ENCODE measurements at places on chromosomes 7 and 10.

- no peak for DNase-seq
Observed at GRCh38 chr10:128420623-128421022, 294.4 kb upstream of the MKI67 start.

DNA sequence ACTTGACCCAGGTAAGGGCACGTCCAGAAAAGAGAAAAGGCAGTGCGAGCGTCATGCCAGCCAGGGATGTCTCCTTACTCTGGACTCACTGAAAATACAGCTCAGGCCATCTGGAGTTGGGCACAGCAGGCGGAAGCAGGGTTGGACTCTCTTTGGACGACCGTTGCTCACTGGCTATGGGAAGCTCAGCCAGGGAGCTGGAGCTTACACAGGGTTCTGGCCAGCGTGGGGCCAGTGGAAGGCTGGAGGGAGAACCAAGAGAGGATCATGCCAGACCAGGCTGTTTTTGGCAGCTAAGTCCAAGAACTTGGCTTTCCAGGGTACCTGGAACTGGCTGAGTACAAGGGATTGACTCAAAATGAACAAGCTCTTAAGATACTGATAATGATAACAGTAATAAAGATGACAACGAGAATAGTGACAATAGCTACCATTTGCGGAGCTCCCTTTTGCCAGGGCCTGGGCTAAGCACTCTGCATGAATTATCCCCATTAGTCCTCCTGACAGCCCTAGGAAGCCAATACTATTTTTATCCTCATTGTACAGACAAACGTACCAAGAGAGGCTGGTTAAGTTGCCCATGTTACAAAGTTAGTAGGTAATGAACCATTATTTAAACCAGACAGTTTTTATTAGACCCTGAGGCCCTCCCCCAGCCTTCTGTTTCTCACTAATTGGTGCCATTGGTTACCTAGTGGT is 177.6 kb downstream of the PTPN20 start:
- no peak for DNase-seq

DNA sequence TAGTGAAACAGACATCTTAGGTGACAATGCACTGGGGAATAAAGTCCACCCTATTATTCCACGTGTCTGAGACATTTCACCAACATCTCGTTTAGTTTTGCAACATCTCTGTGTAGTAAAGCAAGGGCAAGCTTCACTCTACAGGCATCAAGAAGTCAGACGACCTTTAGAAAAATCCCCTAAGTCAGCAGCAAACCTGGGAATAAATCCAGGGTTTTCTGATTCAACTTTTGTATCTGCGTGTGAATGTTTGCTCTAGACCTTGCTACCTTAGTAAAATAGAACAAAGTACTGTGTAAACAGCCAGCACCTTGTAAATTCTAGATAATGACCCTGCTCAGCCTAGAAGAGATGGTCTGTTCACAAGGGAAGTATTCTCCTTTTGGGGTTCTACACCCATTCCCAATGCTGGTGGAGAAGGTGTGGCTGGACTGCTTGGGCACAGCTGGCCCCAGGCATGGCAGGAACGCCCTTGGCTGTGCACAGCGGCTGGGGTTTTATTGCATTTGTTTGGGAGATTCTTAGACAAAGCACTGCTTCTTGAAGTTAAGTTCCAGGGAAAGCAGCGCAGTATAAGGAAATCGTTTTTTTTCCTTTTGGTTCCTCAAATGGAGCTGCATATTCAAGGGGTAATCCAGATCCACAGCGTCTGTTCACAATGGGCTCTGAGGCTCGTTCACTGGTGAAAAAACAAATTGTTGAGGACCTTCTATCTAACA is 38.3 kb upstream of the GALNTL5 start:
- no peak for DNase-seq

GRCh38 chr7:149846436-149847046 is 8.4 kb downstream of the ZNF862 start:
- no peak for DNase-seq

GRCh38 chr10:68470300-68470699 is 1.5 kb downstream of the DNA2 start:
- DNase-seq = no peak

DNA sequence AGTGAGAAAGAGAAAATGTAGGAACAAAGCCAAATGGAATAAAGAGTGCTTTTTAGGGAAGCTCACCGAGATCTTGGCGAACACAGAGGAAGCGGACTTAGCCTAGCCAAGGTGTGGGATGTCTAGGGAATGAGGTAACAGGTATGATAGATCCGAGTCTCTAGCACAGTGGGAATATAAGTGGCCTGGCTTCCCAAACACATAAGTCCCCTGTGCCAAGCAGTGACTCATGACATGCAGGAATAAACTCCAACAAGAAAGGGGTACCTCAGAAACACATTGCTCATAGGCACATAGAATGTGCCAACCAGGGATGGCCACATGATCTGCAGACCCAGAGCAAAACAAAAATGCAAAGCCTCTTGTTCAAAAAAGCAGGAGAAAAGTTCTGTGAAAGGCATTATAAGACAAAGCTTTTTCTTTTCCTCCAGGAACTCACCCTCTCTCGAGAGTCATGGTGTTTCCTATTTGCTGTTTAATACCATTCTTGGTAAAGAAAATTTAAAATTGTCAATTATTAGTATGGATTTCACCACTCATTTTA is 542.5 kb downstream of the GATA3 start:
- no peak for DNase-seq

DNA sequence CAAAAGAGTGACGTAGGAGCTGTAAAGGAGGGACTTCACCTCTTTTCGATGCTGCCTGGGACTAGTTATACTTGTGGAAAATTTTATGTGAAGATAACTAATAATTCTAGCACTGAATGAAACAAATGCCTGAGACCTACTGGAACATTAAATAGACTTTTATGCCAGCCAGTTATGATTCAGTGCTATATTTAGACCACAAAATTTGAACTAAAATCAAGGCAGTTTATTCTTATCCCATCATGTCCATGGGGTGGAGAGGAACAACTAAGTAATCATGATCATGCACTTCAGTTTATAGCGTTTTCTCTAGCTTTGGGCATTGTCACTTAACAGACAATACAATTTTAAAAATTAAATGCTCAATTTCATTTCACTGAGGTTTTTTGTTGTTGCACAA is 76.7 kb downstream of the ZEB1 start:
- DNase-seq = no peak

GRCh38 chr7:111788286-111789047 is 226.2 kb upstream of the IMMP2L start:
- DNase-seq = no peak

- no peak for DNase-seq
Observed at GRCh38 chr7:93232673-93233018, 480 bp downstream of the VPS50 start.

- DNase-seq = no peak
Observed at GRCh38 chr7:134763960-134764359, 15.5 kb upstream of the CALD1 start.

GRCh38 chr7:113158756-113159155 is 40.4 kb upstream of the SMIM30 start:
- DNase-seq = no peak

DNA sequence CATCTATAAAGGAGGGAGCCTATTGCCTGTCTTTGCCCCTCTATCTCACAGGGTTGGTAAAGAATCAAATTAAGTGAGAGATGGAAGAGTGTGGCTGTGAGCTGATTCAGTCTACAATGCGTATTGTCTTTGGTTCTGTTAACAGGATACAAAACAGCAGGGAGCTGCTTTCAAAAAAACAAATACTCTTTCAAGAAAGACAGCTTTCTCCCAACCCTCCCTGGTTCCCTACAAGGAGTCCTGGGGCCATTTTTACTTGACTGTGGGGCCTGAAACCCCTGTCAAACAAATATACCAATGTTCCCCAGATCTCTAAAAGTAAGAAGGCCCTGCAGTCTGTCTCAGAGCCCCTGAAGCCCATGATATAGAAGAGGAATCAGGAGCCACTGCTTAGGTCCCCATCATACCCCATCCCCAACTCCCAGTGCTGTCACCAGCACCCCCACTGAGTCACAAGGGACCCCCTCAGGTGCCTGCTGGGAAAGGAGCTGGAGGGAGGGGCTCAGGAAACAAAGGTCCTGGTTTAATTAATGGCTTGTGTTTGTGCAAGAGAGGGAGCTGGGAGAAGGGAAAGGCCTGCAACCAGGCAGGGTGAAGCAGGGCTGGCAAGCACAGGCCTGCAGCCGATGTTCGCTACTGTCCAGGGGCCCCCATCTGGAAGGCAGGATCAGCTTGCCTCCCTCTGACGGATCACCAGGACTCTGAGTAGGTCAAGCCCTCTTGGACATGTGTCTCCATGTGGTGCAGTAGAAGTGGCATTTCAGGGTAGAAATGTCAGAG is 182.0 kb upstream of the GHITM start:
- no peak for DNase-seq

GRCh38 chr10:112115781-112116385 is 67.7 kb downstream of the GPAM start:
- no peak for DNase-seq

GRCh38 chr7:142647749-142648148 is 101.5 kb upstream of the PRSS1 start:
- no peak for DNase-seq

DNA sequence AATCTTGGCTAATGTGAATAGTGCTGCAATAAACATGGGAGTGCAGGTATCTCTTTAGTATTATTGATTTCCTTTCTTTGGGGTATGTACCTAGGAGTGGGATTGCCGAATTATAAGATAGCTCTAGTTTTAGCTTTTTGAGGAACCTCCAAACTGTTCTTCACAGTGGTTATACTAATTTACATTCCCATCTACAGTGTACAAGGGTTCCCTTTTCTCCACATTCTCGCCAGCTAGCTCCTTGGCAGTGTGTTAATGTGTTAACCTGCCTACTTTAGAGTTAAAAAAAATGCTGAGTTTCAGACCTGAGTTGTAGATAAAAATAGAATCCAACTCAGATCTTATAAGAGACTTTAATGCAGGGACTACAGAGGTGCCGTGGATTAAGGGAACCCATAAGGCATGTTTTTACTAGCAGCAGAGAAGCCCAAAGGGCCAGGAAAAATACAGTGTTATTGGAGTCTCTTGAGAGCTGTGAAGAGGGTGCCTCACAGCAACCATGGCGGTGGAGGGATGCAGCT is 35.4 kb downstream of the CDK13 start:
- DNase-seq = no peak

DNA sequence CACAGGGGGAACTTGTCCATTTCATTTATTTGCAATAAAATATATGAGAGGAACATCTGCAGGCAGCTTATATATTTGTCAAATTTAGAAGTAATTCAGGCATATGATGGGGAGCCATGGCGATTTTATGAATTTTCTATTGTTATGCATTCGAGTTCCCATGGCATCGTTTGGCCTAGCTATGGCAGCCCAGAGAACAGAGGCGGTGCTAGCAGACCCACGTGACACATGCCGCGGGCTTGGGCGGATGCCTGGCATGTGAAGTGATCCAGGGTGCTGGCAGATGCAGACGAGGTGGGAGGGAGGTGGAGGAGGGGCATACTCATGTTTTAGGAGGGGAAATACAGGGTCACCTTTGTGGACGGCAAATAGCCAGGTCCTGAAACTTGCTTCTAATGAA is 560.0 kb upstream of the GALNT17 start:
- DNase-seq = no peak

- DNase-seq = no peak
Observed at GRCh38 chr7:79968077-79968648, 166.5 kb upstream of the GNAI1 start.

GRCh38 chr10:8114741-8115617 is 60.5 kb downstream of the GATA3 start:
- DNase-seq = no peak

DNA sequence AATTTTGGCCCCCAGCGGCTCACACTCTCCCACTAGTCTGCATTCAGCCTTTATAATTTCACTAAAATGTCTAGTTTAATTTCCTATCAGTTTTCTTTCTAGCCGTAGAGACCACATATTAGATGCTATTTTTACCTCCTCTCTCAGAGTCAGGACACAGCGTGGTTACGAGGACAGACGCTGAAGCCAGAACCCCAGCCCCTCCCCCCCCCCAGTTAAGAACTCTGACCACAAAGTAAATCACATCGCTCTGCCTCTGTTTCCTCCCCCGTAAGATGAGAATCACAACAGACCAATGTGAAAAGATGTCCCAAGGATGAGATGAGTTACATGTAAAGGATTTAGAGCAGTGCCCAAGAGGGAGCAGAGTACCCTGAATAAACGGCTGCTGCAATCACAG is 11.1 kb upstream of the TARP start:
- DNase-seq = no peak

DNA sequence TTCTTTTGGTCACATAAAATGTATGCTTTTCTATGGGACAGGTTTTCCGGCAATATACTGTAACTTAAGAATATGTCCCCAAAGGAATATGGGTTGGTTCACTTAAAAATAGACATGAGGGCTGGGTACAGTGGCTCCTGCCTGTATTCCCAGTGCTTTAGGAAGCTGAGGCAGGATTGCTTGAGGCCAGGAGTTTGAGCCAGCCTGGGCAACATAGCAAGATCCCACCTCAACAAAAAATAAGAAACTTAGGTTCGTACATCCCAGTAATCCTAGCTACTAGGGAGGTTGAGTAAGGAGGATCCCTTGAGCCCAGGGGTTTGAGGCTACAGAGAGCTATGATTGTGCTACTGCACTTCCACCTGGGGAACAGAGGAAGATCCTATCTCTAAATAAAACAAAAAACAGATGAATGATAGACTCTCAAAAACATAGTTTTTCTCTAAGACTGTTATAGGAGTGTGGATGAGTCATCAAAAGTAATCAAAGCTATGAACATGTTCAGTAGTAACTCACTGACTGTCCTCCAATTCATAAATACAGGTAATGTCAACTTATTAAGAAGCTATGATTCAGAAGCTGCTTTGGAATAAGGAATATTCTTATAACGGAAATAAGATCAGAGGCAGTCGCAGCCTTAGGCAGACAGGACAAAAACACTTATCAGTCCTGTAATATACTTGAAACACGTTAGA is 2.6 kb upstream of the SEC31B start:
- no peak for DNase-seq

- no peak for DNase-seq
Observed at GRCh38 chr7:33916357-33917081, 11.2 kb downstream of the BMPER start.

DNA sequence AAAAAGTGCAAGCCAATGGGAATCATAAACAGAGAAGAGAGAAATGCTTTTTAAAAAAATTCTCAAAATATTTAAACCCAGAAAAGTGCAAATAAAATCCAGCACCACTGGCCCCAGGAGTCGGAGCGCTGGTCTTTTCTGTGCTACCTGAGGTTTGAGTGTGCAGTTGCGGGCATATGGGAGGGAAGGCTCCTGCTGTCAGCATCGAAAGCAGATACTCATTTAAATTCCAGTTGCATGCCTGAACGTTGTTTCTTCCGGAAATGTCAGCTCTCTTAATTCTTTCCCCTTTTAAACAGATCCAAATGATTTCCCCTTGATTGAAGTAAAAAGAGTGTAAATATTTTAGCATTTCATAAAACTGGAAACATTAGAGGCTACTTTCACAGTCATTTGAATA is 240.5 kb upstream of the GPR26 start:
- no peak for DNase-seq

- no peak for DNase-seq
Observed at GRCh38 chr7:155918720-155919390, 106.6 kb upstream of the SHH start.

DNA sequence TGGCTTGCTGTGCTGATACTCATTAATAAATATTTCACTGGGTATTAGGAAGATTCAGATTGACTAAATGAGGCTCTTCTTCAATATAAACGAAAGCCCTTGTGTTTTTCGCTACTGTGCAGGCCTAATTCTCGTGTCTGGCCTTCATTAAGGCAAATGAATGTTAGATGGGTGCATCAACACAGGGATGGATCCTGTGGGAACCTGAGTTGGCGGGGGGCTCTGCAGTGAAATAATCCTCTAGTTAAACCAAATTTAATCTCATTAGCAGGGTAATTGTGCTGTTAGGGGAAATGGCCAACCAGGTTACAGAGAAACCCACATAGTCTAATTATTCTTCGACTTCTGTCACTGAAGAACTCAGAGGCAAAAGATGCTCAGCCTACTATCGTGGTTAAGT is 325.8 kb upstream of the LRGUK start:
- no peak for DNase-seq
